ENCODE measurements at places on chromosomes 2 and 18.

- DNase-seq = no peak
Observed at GRCh38 chr2:240186191-240186725, 45.8 kb upstream of the OTOS start.

- DNase-seq = no peak
Observed at GRCh38 chr2:6337472-6337820, 528.3 kb downstream of the CMPK2 start.

GRCh38 chr2:145654746-145655145 lies 1134.8 kb upstream of the ZEB2 start:
- no peak for DNase-seq

DNA sequence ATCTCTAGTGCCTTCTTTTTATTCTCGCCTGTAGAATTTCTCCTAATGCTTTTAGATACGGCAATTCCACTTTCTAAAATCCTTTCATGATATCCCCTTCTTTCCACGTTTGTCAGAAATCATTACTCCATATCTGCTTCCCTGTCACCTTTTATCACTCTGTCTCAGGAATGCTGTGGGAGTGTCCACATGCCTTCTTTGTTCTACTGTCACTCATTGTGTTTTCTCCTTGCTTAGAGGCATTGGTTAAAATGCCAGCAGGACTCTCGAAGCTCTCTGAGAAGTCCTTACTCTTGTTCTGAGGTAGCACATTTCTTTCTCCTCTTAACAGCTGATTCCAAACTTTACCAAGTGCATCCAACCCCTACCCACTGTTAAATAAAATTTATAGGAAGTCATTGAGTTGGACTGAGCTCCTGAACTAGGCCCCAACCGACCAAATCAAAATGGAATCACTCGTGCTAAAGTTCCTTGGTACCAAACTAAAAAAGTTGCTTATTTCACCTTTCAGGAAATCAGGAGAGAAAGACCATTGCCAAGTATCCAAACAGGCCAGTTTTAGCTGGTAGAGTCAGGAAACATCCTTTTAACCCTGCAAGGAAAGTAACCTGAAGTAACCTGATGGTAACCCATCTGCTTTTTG lies 10.6 kb upstream of the GALNT5 start:
- no peak for DNase-seq

DNA sequence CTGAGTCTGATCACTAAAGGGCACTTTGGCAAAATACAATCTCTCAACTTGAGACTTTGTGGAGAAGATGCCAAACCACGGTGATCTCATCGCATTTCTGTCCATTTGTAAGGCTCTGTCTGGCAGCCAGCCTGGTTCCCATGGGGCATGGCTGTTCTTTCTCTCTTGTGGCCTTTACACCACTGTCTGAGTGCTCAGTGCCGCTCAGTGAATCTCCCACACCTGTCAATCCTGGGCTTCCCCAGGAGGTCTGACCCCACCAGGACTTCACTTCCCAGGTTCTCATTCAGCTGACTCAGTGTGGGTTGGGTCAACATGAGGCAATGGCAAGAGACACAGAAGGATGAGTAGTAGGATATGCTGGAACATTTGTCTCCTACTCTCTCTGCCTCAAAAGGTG lies 96.8 kb upstream of the TRIB2 start:
- DNase-seq = no peak

DNA sequence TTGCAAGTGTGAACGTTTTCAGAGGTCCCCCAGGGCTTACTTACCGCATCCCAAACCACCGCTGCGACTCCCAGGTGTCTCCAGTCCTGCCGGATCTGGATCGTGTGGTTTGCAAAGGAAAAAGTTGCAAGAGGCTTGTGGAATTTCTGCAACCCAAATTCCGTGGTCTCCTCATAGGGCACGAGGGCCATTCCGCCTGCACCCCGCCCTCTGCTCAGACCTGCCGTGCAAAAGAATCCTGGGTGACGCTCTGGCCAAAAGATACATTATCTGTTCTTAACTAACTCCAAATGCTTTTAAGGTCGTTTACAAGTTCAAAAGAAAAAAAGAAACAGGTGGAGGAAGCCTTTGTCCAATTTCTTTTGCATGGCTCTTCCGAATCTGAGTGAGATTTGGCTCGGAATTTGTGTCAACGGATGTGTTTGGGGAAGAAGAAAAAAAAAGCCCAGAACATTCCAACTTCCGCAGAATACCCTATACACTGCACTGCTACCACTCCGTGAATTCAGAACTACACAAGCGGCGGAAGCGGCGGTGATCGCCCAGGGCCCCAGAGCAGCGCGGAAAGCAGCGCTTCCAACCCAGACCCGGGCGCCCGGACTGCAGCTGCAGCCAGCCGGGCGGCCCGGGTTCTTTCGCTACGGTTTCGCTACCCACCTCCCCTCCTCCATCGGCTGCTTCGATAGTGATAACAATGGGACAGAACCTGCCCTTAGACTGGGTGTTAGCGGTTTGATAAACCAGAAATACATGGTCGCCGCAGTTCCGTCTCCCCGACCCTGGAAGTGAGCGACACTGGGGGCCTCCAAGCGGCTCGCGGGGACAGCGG lies 795 bp downstream of the METTL21A start:
- peak; percentile 36 for DNase-seq

DNA sequence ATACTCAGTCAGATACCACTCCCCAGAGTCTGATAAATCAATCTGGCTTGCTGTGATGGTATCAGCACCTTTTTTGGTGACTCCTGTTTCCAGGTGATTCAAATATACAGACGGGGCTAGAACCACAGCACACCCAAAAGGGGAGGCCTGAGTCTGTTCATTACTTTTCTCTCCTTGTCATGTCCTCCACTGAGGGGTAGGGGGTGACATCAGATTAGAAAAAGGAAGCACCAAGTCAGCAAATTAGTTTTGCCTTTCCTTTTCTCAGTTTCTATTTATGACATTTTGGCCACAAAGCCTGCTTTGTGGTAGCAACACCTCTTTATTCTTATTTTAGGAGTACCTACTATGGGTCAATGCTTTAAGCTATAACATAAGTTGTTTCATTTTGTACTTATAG lies 127.4 kb downstream of the CCDC102B start:
- DNase-seq = no peak

GRCh38 chr2:204264621-204265140 lies 280.6 kb upstream of the PARD3B start:
- DNase-seq = no peak

GRCh38 chr18:63182861-63183260 lies 136.7 kb downstream of the BCL2 start:
- no peak for DNase-seq

GRCh38 chr2:85410584-85411404 lies 628 bp upstream of the CAPG start:
- DNase-seq = no peak

GRCh38 chr2:120018549-120018948 lies 5.7 kb downstream of the EPB41L5 start:
- no peak for DNase-seq

DNA sequence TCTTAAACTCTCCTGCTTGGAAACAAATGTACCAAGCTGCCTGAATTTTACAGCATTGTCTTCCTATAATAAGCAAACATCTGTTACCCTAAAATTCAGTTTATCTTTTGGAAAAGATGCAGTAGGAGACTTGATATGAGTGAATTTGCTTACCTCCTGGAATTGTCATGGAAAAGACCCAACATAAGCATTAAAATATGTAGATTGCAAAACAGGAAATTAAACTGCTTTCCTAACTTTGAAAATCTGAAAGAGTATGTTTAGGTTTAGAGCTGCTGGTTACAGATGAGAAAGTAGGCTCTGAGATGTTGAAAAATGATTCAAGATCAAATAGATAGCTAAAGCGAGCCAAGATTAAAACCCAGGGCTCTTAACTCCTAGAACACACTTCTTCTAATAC lies 316.5 kb downstream of the SOX11 start:
- DNase-seq = no peak

- DNase-seq = no peak
Observed at GRCh38 chr2:144084114-144084661, 435.7 kb downstream of the ZEB2 start.

- DNase-seq = no peak
Observed at GRCh38 chr2:237894986-237895543, 35.6 kb downstream of the RAMP1 start.

DNA sequence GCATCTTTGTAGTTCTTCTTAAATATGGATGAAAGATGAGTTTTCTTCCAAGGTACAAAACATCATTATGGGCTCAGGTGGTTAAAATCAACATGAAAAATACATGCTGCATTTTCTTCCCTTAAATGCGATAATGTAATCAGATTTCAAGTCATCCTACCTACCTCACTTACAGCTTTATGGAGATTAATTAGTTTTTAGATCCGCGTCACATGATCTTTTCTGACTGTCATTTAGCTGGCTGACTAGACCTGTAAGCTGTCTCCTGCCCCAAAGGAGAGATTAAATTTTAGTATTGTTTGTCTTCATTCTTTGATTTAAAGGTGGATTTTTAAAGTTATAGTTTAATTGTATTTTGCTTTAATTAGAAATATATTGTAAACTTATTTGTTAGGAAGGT lies 678.0 kb upstream of the ZEB2 start:
- no peak for DNase-seq

DNA sequence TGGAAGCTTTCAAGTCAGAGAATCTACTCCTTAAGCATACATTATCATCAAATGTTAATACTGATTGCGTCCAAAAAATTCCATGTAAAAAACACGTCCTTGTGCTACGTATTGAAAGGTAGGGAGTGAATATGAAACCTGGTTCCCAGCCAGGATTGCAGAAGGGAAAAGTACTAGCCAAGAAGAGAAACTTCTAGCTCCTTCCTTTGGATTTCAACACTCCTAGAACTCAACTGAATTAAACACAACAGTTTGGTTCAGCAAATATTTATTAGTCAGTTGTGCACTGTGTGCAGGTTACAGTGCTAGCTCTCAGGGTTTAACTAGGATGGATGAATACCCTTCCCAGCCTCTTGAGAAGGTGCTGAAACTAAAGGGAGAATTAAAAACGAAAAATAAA lies 33.9 kb upstream of the FHL2 start:
- DNase-seq = no peak

DNA sequence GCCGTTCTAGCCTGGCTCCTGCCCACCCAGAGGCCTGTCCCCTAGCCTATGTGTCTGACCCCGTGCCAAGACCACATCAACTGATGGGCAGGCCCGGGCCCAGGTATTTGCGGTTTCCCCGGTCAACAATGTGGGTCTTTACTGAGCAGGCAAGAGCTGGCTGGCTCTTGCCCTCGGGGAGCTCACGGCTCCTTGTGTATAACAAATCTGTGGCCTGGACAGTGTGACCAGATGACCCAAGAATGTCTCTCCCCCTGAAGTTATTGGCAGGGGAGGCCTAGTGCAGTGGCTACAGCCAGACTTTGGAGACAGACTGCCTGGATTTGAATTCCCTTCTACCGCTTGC lies 179.6 kb downstream of the KLHL29 start:
- no peak for DNase-seq

Measured in CMK (cell line).